Hematopoietic multipotent progenitor cell treated with erythropoietin and hydrocortisone succinate and interleukin-3 and kit ligand, for 6 days (in vitro differentiated cells): ENCODE measurements at places on chromosomes 2 and 18.

DNA sequence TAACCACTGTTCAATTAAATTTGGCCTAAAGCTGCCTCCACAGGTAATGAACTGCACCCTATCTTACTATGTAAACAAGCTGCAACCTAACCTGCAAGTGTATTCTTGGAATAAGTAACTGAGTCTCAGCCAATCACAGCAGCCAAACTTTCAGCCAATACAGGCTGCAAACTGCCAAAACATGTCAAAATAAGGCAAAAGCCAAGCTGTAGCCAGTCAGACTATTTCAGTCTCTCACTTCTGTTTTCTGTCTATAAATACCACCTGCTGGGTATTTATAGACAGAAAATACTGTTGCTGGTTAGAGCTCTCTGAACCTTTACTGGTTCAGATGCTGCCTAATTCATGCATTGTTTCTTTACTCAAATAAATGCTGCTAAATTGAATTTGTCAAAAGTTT lies 14.3 kb downstream of the C2orf76 start:
- DNase-seq, result peak; percentile 9

- peak; percentile 33 for DNase-seq
These were observed 85.6 kb downstream of the CD8B2 start for GRCh38 chr2:106572541-106573450.

GRCh38 chr18:78158943-78159342 lies 820.7 kb upstream of the SALL3 start:
- no peak for DNase-seq

DNA sequence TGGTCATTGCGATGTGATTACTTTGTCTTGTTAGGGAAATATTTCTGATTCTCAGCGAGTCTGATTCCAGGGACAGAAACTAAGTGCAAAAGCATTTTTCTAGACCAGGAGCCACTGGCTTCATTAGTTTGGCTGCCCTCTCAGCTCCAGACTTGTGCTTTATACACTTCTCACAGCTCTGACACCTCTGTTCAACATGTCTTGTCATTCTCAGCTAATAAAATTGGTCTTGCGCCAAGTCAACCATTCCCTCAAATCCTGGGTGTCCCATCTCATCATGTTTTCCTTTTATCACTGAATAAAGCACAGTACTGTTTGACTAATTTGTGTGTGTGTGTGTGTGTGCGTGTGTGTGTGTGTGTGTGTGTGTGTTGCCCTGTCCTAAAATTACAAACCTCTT lies 215.5 kb upstream of the EPHA4 start:
- DNase-seq, result no peak

- DNase-seq, result no peak
These were observed 366.9 kb downstream of the OSR1 start for GRCh38 chr2:18991177-18992168.
